ENCODE measurements at places on chromosomes 5 and 9. TPM values are rescaled to one million over a fixed set of nuclear protein-coding genes. Genes with fewer than 3 reads are reported as not detected.

The HCN1 gene
- not detected for total RNA-seq

The TERT gene
- 5.0 TPM for total RNA-seq

The PRDM9 gene
- not detected for total RNA-seq

The TEX48 gene
- not detected for total RNA-seq

The NEUROG1 gene
- total RNA-seq = not detected

All from SJSA1 (cell line).